Activated naive CD8-positive, alpha-beta T cell treated with anti-CD3 and anti-CD28 coated beads, Interleukin-2, amount 10 ng/mL, durations not matched to agents 7 days and 5 days (primary cell): ENCODE measurements at places on chromosomes 16 and 17. TPM values are rescaled to one million over a fixed set of nuclear protein-coding genes. Genes with fewer than 3 reads are reported as not detected.

DNA sequence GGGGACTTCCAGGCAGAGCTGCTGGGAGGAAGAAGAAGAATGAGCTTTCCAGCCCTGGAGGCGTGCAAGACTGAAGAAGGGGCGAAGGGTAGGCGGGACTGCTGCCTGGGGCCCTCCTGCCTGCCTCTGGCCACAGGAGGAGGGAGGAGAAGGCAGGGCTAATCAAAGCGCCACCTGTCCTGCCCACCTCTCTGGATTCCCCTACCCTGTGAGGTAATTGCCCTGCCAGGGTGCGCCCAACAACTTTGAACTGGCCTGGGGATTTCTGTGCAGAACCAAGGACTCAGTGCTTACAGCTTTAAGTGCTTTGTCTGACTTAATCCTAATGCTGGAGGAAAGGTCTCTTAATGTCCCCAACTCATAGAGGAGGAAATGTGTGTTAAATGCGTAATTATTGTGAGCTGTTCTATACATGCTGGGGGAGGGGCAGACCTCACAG lies at the start of gene NOXO1:
Gene NOXO1, minus strand, starts transcription at position 72 of the 439 bp plus-strand sequence. CDS start 290 bp downstream, outside the sequence.
- DNase-seq = no peak
- H3K36me3 ChIP-seq = no peaks in the 10 kb centered on the region
- H3K27ac ChIP-seq = peak within 1 kb of the TSS; percentile 34
- H3K4me1 ChIP-seq = peaks cover 12% of the 10 kb centered on the region
- H3K4me3 ChIP-seq = no peak within 1 kb of the TSS
- H3K27me3 ChIP-seq = peaks cover 30% of the 10 kb centered on the region

GRCh38 chr16:68264128-68265077 lies at the start of gene SLC7A6:
SLC7A6 (plus strand) TSS chr16:68264526; CDS start chr16:68274727, 10,201 bp downstream.
- H3K27ac ChIP-seq = peak within 1 kb of the TSS; percentile 98
- peaks cover 45% of the 10 kb centered on the region for H3K4me1 ChIP-seq
- peaks cover 13% of the 10 kb centered on the region for H3K36me3 ChIP-seq
- peak; percentile 92 for DNase-seq
- no peaks in the 10 kb centered on the region for H3K27me3 ChIP-seq
- H3K4me3 ChIP-seq = peak within 1 kb of the TSS; percentile 97

DNA sequence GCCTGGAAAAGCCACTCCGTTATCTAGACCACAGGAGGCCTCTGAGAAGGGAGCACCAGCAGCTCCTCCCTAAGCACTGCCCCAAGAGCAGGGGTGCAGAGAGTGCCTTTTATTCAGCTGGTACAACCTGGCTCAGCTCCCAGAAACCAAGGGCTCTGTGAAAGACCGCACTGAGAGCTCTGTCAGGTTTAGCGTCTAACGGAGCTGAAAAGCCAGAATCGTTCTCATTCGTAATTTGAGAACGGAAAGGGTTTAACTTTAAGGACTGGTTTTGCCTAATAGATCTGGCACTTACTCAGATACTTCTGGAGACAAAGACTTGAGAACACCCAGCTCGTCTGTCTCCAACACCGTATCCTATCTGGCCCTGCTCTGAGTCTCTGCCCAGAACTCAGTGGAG lies 13.5 kb downstream of the MPG start:
- H3K4me3 ChIP-seq = no peak overlapping the region
- peaks cover 2% of the 10 kb centered on the region for H3K36me3 ChIP-seq
- H3K27me3 ChIP-seq = no peaks in the 10 kb centered on the region
- no peak for DNase-seq
- peaks cover 1% of the 10 kb centered on the region for H3K4me1 ChIP-seq

- DNase-seq = no peak
- no peak overlapping the region for H3K27ac ChIP-seq
- peaks cover 15% of the 10 kb centered on the region for H3K27me3 ChIP-seq
- H3K36me3 ChIP-seq = no peaks in the 10 kb centered on the region
- H3K4me1 ChIP-seq = peaks cover 8% of the 10 kb centered on the region
Measured at GRCh38 chr17:1179112-1179817, 516 bp downstream of the ABR start.

- no peaks in the 10 kb centered on the region for H3K4me1 ChIP-seq
- no peak overlapping the region for H3K27ac ChIP-seq
- no peaks in the 10 kb centered on the region for H3K36me3 ChIP-seq
- DNase-seq = no peak
- H3K4me3 ChIP-seq = no peak overlapping the region
Measured at GRCh38 chr16:75787440-75787839, 61.1 kb upstream of the CPHXL start.

DNA sequence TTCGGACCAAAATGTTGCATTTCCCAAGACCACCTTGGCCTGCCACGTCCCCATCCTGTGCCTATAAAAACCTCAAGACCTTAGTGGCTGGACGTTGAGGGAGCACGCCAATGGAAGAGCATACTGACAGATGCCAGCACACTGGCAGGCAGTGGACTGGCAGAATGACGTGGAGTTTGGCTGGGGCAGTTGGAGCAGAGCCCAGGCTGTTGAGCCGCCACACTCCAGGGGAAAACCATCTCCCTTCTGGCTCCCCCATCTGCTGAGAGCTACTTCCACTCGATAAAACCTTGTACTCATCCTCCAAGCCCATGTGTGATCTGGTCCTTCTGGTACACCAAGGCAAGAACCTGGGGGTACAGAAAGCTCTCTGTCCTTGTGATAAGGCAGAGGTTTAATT lies 494.1 kb downstream of the CDH11 start:
- H3K27me3 ChIP-seq = no peaks in the 10 kb centered on the region
- H3K4me1 ChIP-seq = no peaks in the 10 kb centered on the region
- H3K36me3 ChIP-seq = no peaks in the 10 kb centered on the region
- DNase-seq = no peak
- H3K27ac ChIP-seq = no peak overlapping the region

GRCh38 chr17:67800495-67800928 lies 24.8 kb upstream of the BPTF start:
- no peaks in the 10 kb centered on the region for H3K4me1 ChIP-seq
- peaks cover 12% of the 10 kb centered on the region for H3K27me3 ChIP-seq
- no peak overlapping the region for H3K27ac ChIP-seq
- DNase-seq = peak; percentile 54
- H3K4me3 ChIP-seq = no peak overlapping the region

- H3K36me3 ChIP-seq = no peaks in the 10 kb centered on the region
- peaks cover 3% of the 10 kb centered on the region for H3K4me1 ChIP-seq
- no peak overlapping the region for H3K27ac ChIP-seq
- H3K27me3 ChIP-seq = peaks cover 4% of the 10 kb centered on the region
- no peak for DNase-seq
Measured at GRCh38 chr17:45006927-45007461, 38.9 kb upstream of the C1QL1 start.

DNA sequence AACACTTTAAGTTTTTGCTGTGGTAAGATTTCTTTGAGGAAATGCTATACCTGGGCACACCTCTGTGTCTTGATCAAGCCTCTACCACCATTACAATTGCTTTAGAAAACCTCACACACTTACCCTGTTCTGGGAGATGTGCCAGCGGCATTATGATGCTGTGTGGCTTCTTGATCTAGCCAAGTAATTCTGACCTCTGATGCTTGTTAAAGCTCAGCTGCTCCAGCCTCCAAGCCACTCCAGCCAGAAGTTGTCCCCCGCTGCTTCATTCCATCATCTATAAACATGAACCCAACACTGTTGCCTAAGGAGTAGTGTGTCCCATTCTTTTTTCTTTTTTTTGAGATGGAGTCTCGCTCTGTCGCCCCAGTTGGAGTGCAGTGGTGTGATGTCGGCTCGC lies 60.1 kb downstream of the CYLD start:
- H3K27me3 ChIP-seq = no peaks in the 10 kb centered on the region
- peaks cover 15% of the 10 kb centered on the region for H3K36me3 ChIP-seq
- H3K27ac ChIP-seq = no peak overlapping the region
- peaks cover 12% of the 10 kb centered on the region for H3K4me1 ChIP-seq
- no peak overlapping the region for H3K4me3 ChIP-seq

- no peak for DNase-seq
- H3K4me1 ChIP-seq = no peaks in the 10 kb centered on the region
- H3K4me3 ChIP-seq = no peak overlapping the region
- H3K27ac ChIP-seq = no peak overlapping the region
- H3K36me3 ChIP-seq = no peaks in the 10 kb centered on the region
Measured at GRCh38 chr16:7086822-7087616, 245.6 kb upstream of the RBFOX1 start.

GRCh38 chr17:31433811-31434726 lies 42.6 kb downstream of the RAB11FIP4 start:
- H3K4me1 ChIP-seq = peaks cover 14% of the 10 kb centered on the region
- H3K27me3 ChIP-seq = peaks cover 28% of the 10 kb centered on the region
- no peak for DNase-seq
- no peak overlapping the region for H3K4me3 ChIP-seq
- H3K27ac ChIP-seq = no peak overlapping the region

DNA sequence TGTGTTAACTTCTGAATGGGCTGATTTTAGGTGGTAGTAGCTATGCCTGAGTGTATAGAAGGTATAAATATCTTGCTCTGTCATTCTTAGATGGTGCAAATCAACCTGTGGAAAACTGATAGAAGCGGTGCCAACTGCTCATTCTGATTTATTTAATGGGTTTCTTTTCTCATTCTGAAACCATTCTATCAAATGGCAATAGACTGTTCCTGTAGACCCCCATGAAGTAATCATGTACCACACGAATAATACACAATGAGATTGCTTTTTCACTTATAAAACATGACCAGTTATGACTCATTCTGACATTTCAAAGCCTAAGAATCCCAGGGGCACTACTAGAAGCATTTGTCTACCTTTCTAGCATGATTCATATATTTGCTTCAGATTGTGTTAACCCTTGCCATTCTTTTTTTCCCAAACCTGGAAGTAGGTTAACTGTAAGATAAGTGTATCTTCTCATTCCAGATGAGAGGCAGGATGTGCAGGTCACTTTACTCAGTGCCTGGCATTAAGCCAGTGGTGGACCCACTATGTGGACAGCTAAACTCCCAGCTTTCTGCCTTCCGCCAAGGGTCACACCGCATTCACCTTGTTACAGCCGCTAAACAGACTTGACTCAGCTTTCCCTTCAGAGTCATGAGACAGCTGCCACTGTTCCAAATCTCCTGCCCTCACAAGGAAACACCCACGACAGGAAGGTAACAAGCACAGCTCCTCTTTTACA lies 16.4 kb upstream of the SLC16A11 start:
- H3K4me1 ChIP-seq = peaks cover 1% of the 10 kb centered on the region
- H3K27me3 ChIP-seq = peaks cover 2% of the 10 kb centered on the region
- no peak overlapping the region for H3K27ac ChIP-seq
- no peak for DNase-seq
- H3K36me3 ChIP-seq = no peaks in the 10 kb centered on the region
- no peak overlapping the region for H3K4me3 ChIP-seq

DNA sequence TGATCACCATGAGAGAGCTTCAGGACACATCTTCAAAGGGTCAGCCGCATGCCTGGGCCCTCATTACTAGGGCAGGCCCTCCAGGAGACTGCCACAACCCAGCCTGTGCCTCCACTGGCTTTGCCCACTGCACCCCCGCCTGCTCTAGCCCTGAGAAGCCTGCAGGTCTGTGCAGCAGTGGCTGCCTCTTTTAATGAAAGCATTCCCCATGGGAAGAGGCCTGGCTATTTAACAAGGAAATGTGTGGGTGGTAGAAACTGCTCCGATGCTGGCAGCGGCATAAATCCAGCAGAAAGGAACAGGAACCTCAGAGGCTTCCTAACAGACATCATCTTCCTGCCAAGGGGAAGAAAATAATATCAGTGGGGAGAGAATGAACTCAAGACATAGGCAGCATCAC lies 375 bp upstream of the KRT32 start:
- H3K27ac ChIP-seq = no peak overlapping the region
- H3K4me3 ChIP-seq = no peak overlapping the region
- no peak for DNase-seq
- no peaks in the 10 kb centered on the region for H3K36me3 ChIP-seq
- no peaks in the 10 kb centered on the region for H3K4me1 ChIP-seq

- H3K27me3 ChIP-seq = peaks cover 42% of the 10 kb centered on the region
- no peak overlapping the region for H3K4me3 ChIP-seq
- peaks cover 9% of the 10 kb centered on the region for H3K4me1 ChIP-seq
- no peak for DNase-seq
Measured at GRCh38 chr17:78366109-78366848, 6.4 kb upstream of the SOCS3 start.

GRCh38 chr17:51629232-51629631 lies 368.9 kb downstream of the UTP18 start:
- H3K4me1 ChIP-seq = no peaks in the 10 kb centered on the region
- H3K36me3 ChIP-seq = no peaks in the 10 kb centered on the region
- no peak overlapping the region for H3K4me3 ChIP-seq
- H3K27me3 ChIP-seq = peaks cover 5% of the 10 kb centered on the region
- no peak for DNase-seq
- no peak overlapping the region for H3K27ac ChIP-seq

GRCh38 chr17:57517632-57518456 lies 227.3 kb downstream of the CCDC182 start:
- H3K27me3 ChIP-seq = no peaks in the 10 kb centered on the region
- no peak overlapping the region for H3K4me3 ChIP-seq
- DNase-seq = no peak
- peaks cover 2% of the 10 kb centered on the region for H3K4me1 ChIP-seq
- no peak overlapping the region for H3K27ac ChIP-seq

DNA sequence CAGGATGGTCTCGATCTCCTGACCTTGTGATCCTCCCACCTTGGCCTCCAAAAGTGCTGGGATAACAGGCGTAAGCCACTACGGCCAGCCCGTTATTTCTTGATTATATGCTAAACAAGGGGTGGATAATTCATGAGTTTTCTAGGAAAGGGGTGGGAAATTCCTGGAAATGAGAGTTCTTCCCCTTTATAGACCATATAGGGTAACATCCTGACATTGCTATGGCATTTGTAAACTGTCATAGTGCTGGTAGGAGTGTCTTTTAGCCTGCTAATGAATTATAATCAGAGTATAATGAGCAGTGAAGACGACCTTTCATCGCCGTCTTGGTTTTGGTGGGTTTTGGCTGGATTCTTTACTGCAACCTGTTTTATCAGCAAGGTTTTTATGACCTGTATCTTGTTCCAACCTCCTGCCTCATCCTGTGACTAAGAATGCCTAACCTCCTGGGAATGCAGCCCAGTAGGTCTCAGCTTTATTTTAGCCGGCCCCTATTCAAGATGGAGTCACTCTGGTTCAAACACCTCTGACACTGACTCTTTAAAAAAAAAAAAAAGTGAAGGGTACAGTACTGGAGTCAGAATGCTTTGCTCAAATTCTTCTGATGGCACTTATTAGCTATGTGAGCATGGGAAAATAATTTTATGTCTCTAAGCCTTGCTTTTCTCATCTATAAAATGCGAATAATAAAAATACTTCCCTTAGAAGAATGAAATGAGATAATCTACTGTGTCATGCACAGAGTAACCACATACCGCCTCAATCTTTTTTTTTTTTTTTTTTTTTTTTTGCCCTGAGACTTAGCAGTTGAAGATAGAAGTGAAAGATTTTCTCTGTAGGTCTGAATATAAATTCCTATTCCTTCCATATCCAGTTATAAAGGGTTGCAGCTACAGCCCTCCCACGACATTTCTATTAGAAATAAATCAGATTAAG lies 5.1 kb upstream of the CALCOCO2 start:
- H3K4me3 ChIP-seq = no peak overlapping the region
- no peak overlapping the region for H3K27ac ChIP-seq
- H3K27me3 ChIP-seq = peaks cover 25% of the 10 kb centered on the region
- no peaks in the 10 kb centered on the region for H3K36me3 ChIP-seq
- no peak for DNase-seq

The TEX14 gene
- total RNA-seq = 0.30 TPM

The KIF18B gene
- total RNA-seq = 66.7 TPM

The DYNC1LI2 gene
- 66.3 TPM for total RNA-seq

The CHRNE gene
- 0.65 TPM for total RNA-seq

The OTOA gene
- 0.17 TPM for total RNA-seq

The KRTAP4-6 gene
- not detected for total RNA-seq
